ENCODE measurements at places on chromosomes 3 and 15. TPM values are rescaled to one million over a fixed set of nuclear protein-coding genes. Genes with fewer than 3 reads are reported as not detected.

Gene ARL14
- total RNA-seq, result not detected

Gene HRG
- total RNA-seq, result not detected

Gene LRRIQ4
- not detected for total RNA-seq

Gene ADAMTS9
- total RNA-seq, result 13.4 TPM

Gene CNTN3
- not detected for total RNA-seq

Gene EPHB1
- 2.4 TPM for total RNA-seq

Gene STT3B
- 62.4 TPM for total RNA-seq

Gene BBS4
- total RNA-seq, result 27.2 TPM
